Left ventricle myocardium superior (tissue), 1 donor: ENCODE measurements at places on chromosomes 3 and 15. TPM values are rescaled to one million over a fixed set of nuclear protein-coding genes. Genes with fewer than 3 reads are reported as not detected.

ZBBX gene
- total RNA-seq: not detected

THPO gene
- total RNA-seq: 0.37 TPM

SLC28A2 gene
- total RNA-seq: not detected

FHIT gene
- 18.2 TPM for total RNA-seq

ISLR gene
- 11.1 TPM for total RNA-seq

MB21D2 gene
- total RNA-seq: 1.8 TPM

XPC gene
- total RNA-seq: 7.9 TPM

FBN1 gene
- total RNA-seq: 27.6 TPM

C2CD4A gene
- total RNA-seq: not detected

SPESP1 gene
- 4.2 TPM for total RNA-seq

OXTR gene
- total RNA-seq: 0.20 TPM

NOX5 gene
- not detected for total RNA-seq

KPNA4 gene
- total RNA-seq: 139 TPM

GPR171 gene
- total RNA-seq: 0.15 TPM

MAP6D1 gene
- total RNA-seq: 2.3 TPM

CSNK1G1 gene
- total RNA-seq: 8.2 TPM

CLDN1 gene
- total RNA-seq: 1.4 TPM

KLHL40 gene
- total RNA-seq: 0.12 TPM

NDN gene
- 35.5 TPM for total RNA-seq

CYP1A2 gene
- total RNA-seq: not detected

SH2D7 gene
- not detected for total RNA-seq

LMCD1 gene
- total RNA-seq: 37.9 TPM

MST1 gene
- total RNA-seq: 6.6 TPM

C3orf85 gene
- total RNA-seq: not detected

A4GNT gene
- not detected for total RNA-seq

TRPC1 gene
- 8.0 TPM for total RNA-seq

SLC12A1 gene
- total RNA-seq: not detected

PDE12 gene
- total RNA-seq: 11.0 TPM

IDH3A gene
- total RNA-seq: 470 TPM
